Fibroblast of pulmonary artery (primary cell): ENCODE measurements at places on chromosomes 11 and 22.

DNA sequence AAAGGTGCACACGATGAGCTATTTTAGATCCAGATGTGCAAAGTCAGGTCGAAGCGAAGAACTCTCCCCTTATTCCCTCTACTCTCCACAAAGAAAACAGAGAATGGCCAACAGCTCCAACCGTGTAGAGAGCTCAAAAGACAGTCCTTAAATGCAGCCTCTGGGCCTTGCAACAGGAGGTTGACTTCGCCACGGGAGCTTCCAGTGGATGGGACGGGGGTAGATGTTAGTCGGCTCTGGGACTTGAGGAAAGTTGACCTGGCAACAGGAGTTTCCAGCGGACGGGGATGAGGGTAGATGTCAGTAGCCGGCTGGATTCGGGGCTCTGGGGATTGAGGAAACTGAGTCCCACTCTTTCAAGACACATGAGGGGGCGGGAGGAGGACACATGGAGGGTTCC is 450.4 kb downstream of the BRD1 start:
- no peak for DNase-seq

GRCh38 chr11:2772544-2773031 is 72.8 kb upstream of the KCNQ1OT1 start:
- peak; percentile 13 for DNase-seq

- no peak for DNase-seq
Observed at GRCh38 chr11:80165744-80166143, 724.9 kb upstream of the TENM4 start.

- peak; percentile 67 for DNase-seq
Observed at GRCh38 chr11:106724293-106724892, 293.9 kb downstream of the GUCY1A2 start.

GRCh38 chr11:12159351-12160099 is 49.1 kb downstream of the MICAL2 start:
- peak; percentile 89 for DNase-seq
